ENCODE measurements at places on chromosomes 1 and 21.
A peak's percentile ranks its signal among the peaks of the same experiment; 100 is the strongest.

DNA sequence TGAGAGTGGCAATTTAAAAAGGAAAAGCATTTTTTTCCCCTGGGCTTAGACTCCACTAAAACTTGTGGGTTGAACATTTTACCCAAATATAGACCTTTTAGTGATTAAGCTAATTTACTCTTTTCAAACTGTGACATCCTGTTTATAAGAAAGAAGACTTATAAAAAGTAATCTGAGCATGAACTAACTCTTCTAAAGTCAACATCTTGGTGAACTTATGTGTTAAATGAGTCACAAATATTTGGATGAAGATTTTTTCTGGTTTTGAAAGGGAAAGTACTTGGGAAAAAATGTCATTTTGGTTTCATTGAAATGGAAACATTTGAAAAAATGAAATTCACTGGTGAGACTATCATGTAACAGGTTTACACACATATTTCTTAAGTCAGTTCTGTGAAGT, 109.8 kb downstream of the KCNK2 start:
- no peak for DNase-seq

- no peak for DNase-seq
These were observed 10.6 kb downstream of the TXNIP start for GRCh38 chr1:145985502-145986439.

DNA sequence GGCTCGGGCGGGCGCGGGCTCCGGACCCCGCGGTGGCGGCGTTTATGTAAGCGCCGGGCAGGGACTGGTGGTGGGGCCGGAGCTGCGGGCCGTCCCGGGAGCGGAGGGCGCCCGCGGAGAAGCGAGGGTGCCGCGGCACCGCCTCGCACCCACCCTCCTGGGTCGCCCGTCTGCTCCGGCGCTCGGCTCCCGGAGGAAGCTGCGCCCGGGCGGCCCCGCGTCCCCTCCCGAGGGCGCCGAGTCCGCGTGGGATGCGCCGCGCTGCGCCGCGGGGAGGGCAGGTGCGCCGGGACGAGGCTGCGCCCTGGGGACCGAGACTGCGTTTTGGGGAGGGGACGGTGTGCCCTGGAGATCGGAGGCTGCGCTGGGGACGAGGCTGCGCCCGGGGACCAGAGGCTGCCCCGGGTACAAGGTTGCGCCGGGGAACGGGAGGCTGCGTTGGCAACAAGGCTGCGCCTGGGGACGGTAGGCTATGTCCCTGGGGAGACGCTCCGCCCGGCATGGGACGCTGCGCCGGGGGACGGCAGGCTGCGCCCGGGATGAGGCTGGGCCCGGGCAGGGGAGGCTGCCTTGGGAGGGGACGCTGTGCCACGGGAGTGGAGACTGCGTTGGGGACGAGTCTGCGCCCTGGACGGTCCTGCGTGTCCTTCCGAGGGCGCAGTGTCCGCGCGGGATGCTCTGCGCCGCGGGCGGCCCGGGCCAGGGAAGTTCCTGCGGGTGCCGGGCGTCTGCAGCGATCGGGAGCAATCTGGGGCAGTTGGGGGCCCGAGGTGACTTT, 627 bp downstream of the ADARB1 start:
- DNase-seq, result peak; percentile 51

DNA sequence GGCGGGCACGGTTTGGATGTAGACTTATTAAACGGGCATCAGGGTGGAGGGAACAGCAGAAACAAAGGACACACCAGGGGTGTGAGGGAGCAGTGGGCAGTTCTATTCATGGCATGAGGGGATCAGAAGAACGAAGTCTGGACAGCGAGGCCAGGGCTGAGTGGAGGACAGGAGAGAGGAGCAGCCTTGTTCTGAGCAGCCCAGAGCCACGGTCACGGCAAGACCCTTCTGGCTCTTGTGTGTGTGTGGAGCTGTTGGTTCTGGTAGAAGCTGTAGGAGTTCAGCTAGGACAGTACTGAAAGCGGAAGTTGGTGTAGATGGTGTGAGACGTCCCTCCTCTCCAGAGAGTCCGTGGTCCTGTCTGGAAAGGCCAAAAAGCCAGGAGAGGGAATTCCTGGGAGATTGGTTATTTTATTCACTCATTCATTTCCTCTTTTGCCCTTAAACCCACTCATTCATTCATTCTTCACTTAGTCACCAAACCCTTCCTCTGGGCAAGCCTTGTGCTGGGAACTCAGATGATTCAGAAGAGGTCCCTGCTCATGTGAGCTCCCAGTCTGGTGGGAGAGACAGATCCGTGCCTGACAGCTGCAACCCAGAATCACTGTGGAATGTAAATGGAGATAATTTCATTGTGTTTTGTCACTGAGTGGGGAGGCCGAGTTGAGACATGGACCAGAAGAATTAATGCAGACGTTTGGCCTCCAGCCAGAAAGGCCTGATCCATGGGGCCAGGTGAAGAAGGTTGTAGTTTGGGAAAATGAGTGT, 4.1 kb upstream of the ACOT11 start:
- DNase-seq, result no peak

- DNase-seq, result no peak
These were observed 73.5 kb upstream of the CASZ1 start for GRCh38 chr1:10869933-10870332.

- no peak for DNase-seq
These were observed 619 bp upstream of the ZBTB8B start for GRCh38 chr1:32464191-32464715.

- no peak for DNase-seq
These were observed 118.3 kb downstream of the TM2D1 start for GRCh38 chr1:61606448-61607312.

GRCh38 chr21:37558676-37559211, 192.2 kb downstream of the DYRK1A start:
- no peak for DNase-seq

- DNase-seq, result no peak
These were observed 15.0 kb upstream of the TEKT2 start for GRCh38 chr1:36068866-36069265.

GRCh38 chr1:231584921-231585320, 41.7 kb upstream of the DISC1 start:
- no peak for DNase-seq

DNA sequence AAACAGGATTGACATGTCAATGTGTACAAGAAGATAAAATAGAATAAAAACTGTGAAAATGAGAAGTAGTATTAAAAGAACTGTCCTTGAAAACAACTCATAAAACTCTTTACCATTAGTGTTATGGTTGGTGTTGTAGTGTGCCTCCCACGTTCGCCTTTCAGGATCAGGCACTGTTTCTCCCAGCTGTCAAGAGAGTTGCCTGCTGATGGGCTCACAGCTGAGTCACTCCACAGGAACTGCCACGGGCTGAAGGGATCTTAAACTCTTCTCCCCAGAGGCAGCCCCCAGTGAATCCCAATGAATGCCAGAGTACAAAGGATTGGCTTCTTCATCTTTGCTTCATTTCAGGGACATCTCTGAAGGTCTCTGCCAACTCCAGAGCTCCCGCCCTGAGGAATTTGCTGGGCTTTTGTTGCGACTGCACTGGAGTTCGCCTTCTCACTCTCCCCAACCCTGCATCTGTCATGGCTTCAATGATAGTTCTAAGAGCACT, 119.6 kb downstream of the ADGRL2 start:
- no peak for DNase-seq

Data from natural killer cell (primary cell).